ENCODE measurements at places on chromosomes 1 and 21.

DNA sequence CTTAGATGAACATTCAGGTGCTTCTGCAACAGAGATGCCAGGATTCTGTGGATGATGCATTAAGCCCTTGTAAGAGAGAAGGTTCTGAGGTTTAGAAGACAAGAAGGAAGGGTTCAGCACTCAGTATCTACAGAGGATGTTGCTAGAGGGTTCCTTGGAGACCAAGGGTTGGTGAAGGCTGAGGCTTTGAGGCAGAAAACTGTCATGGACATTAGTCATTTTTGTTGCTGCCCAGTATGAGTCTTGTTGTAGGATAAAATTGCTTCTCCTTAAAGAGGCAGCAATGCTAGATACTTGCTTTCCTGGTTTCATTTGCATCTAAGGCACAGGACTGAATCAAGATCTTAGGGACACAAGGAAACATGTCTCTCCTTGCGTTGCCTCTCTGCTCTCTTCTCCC lies 319.4 kb upstream of the NFIA start:
- no peak for DNase-seq

DNA sequence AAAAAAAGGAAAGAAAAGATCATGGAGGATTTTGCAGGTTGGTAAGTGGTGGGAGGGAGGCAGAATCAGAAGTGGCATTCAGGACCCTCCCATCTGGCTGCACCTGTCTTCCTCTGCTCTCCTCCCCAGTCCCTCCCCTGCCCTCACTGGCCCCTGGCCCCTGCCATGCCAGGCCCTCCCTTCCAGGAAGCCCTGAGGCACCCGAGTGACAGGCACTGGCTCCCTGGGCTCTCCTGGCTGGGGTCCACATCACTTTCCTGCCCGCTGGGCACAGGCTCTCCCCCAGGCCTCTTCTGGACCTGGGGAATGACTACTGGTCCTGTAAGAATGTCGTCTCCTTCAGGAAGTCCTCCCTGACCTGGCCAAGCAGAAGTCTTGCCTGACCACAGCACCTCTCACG lies 15.3 kb upstream of the ADARB1 start:
- no peak for DNase-seq

DNA sequence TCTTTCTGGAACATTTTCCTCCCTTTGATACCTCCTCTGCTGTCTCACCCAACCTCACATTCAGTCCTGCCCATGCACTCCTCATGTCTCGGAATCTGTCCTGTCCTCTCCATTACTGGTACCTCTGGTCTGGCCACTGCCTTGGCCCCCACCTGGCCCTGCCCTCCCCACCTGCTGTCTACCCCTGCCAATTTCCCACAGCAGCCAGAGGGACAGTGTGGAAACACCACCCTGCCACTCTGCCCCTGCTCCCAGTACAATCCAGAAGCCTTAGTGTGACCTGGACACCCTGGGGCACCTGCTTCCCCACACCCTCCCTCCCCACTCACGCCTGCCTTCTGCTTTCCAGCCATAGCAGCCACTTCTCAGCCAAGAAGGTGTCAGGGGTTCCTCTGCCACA lies 534.4 kb downstream of the MATN1 start:
- no peak for DNase-seq

GRCh38 chr1:217876896-217877295 lies 245.8 kb downstream of the SPATA17 start:
- no peak for DNase-seq

DNA sequence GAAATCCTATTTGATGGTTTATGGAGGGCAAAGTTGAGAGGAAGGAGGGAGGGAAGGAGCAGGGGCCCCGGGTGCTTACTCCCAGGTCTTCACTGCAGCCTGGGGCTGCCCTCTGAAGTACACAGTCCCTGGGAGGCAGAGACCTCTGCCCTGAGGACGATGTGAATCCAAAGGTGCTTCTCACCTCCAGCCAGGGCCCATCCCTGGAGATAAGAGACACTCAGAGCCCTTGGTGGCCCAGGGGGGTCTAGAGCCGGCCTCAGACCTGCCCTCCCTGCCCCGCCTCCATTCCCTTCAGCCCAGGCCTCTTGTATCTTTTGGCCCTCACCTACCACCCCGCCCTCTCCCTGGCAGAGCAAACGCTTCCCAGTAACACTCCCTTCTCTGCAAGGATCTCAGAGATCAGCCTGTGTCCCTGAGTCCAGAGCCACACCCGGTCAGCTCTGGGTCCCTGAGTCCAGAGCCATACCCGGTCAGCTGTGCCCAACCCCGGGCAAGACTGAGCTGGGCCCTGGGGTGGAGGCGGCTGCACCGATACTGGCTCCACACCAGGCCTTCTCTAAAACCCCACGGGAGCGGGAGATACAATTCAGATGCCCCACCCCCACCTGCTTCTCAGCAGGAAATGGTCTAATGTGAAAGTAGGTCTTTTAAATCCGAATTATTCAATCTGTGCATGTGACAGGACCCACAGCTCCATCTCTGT lies 3.6 kb upstream of the GNB1 start:
- no peak for DNase-seq

DNA sequence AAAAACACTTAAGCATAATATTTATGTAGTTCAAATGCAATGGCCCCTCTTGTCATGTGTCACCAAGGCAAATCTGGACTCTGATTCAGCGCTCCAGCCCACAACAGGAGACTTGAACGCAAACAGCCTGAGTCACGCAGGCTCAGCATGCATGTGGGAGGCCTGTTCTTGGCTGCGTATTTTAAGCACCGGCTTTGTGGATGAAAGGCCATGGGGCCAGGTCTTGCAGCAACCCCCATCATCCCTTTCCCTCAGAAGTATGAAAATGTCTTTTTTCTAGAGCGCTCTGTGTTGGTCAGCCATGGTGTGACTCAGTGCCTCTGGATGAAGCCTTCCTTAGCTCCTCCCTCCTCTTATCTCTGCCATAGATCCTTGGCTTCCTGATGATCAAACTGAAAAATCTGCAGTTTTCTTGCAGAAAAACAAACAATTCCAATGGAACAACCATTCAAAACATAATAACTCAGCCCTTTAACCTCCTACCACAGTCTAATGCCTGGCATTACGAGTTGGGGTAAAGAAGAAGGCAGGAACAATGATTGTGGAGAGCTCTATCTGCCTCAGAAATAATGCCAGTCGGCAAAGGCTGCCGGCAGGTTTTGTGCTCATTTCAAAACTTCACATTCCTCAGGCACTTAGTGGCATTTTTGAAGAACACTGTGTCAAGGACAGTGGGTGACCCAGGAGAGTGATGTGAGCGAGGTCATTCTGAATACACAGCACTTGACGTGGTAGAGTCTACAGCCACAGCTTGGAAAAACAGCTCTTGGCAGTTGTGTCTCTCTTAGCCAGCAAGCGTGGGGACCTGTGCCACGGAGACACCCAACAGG lies 167.5 kb downstream of the CLIC6 start:
- DNase-seq, result no peak

DNA sequence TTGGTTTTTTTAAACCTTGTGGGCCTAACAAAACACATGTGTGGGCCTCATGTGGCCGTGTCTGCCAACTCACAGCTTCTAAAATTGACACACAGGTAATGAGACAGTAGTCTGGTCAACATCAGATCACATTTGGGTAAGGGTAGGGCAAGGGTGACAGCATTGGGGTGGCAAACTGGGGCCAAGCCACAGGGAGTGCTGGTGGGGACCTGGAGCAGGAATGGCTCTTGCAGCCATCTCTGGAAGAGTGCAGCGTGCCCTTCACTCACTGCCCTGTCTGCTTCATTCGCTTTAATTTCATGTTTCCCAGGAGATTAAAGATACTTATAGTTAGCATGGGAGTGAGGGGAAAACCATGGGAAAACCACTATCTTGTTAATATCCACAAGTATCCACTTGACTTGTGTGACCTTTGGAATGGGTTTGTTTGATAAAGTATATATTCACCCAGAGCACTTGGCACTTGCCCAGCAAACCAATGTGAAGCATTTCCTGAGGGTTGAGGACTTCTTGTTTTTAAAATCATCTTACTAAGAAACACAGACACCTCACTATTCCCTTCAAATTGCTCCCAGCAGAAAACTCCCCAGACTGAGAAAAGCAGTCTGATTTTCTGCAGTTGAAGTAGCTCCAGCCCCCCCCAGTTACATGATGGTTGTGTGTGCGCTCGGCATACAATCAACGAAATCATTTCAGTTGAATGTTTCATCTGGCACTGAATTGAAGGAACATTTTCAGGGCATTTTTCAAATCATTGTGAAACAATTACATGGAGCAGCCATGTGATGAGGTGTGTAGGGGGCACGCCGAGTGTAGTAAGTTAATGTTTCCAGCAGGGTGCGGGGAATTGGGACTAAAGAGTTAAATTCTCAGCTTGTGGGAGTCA lies 175.7 kb downstream of the VPS13D start:
- DNase-seq, result no peak

DNA sequence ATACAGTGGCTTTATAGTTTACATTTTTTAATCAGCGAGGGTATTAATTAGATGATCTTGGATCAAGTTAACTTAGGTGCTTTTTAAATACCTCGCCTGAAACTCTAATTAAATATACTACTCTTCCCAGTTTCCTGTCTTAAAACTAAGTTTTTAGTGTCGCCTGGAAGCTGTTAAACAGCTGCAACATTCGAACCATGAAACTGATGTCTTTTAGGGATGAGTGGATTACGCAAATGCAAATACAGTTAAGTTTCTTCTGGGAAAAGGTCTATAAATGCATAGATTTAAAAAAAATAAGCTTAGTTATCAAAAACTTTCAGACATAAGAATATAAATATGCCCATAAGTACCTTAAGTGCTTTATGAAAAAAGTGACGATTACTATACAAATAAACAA lies 228.3 kb downstream of the PTPRC start:
- DNase-seq, result no peak

GRCh38 chr1:171799166-171799565 lies 17.7 kb downstream of the METTL13 start:
- DNase-seq, result no peak

GRCh38 chr1:208120431-208120790 lies 123.8 kb downstream of the PLXNA2 start:
- DNase-seq, result no peak

DNA sequence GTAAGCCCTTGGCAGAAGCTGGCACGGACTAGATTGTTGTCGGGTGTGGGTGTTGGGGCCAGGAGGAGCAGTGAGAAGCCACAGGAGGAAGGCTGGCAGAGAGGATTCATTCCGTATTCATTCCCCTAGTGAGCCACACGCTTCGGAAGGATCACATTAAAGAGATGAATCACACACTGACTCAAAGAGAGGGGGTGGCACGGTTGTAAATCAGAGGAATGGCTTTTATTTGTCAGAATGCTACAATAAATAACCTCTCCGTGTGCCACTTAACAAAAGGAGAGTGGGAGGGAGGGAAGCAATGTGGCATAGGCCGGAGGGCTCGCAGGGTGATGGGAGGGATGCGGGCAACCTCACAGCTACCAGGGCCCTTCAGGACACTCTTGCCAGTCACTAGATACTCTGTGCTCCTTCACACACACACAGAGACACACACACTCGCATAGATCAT lies 135.5 kb downstream of the HIVEP3 start:
- no peak for DNase-seq

DNA sequence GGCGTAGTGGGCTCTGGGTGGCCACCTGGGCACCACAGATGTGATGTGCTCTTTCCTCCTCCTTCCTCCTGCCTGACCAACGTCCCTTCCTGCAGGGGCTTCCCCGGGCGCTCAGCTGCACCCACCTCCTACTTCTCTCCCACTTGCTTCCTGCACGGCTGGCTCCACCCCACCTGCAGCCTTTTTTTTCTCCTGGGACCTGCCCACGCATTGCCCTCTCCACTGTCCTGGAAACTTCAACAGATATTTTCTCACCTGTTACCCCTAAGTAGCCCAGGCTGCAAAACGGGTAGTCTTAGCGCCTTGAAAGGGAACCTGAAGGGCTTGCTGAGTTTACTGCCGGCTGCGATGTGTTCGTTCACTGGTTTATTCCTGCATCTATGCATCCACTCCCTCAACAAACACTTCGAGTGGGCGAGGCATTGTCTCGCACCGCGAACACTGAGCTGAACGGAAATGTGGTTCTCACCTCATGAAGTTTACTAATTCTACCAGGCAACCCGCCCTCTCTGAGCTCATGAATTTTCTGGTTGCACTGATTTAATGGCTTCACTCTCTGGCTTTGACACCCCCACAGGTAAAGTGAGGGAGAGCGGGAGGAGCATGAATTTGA lies 23.6 kb downstream of the ZBTB18 start:
- DNase-seq, result peak; percentile 54

- no peak for DNase-seq
Measured at GRCh38 chr1:37567023-37567422, 10.3 kb downstream of the DNALI1 start.

DNA sequence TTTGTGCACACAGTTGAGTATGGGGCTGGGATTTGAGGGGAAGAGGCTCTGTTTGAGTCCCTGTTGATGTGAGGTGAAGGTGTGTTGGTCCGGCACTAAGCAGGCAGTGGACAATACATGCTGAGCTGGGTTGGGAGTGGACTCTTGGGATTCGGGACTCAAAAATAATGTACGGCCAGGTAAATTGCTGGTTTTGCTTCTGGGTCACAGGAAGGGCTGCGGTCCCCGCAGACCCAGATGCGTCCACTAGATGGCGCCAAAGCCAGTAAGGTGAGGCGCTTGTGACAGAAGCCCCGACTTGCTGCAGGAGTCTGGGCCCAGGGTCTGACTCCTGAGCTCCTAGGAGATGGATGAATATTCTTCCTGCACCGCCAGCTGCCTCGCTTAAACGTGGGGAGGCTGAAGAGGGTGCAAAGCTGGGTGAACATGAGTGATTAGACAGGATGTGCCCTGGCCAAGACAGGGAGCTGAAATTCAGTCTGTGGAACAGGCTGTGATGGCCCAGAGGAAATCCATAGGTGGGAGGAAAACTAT lies 61.4 kb downstream of the ACBD3 start:
- DNase-seq, result peak; percentile 56

DNA sequence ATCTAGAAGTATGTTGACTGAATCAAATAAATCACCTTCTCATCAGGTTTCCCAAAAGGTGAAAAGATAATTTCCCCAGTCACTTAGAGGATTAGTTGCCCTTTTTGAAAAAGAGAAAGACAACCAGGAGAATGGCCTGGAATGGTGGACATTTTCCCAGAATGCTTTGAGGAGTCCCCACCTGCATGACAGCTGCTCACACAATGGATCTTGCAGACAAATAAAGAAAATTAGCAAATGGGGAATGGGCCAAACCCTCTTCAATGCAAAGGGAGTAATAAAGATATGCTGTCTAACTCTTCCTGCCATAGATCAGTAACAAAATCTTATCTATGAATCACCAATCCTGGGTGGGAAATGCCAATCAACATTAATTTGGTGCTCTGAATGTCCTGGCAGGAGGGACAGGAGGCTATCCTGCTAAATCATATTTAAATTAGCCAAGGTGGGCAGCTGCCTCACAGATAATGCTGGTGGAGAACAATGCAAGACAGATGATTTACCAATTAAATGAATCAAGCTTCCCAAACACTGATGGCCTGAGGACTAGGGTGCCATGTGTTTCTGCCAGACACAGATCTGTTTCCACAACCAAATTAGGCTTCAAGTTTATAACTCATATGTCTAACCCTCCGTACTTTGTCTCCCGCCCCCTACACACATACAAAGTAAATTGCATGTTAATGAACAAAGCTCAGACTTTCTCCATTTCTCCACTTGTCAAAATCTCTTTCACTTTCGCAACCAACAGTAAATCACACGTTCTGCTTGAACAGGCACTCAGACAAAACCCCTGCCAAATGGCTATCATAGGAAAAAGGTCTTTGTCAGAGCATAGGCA lies 488.0 kb upstream of the PLXNA2 start:
- DNase-seq, result no peak
